Effector memory CD4-positive, alpha-beta T cell (primary cell): ENCODE measurements at places on chromosomes 7 and 10.

GRCh38 chr10:111151595-111152307 is 74.9 kb downstream of the ADRA2A start:
- no peak for DNase-seq

DNA sequence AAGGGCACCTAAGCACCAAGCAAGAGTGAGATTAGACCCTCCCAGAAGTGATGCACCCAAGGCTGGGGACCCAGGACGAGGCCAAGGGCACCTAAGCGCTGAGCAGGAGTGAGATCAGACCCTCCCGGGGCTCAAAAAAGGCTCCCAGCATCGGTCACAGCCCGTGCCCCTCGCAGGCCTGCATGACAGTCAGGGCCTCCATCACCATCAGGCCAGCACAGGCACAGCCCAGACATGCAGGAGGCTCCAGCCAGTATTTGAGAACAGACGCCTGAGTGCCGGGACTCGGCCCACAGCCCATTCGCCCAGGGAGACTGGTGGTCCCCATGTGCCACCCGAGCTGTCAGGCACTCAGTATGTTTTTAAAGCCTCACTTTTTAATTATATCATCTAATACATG is 595.9 kb downstream of the PTPRN2 start:
- no peak for DNase-seq

GRCh38 chr7:55420530-55420929 is 55.4 kb downstream of the LANCL2 start:
- no peak for DNase-seq

GRCh38 chr10:30270247-30270646 is 78.8 kb downstream of the MTPAP start:
- no peak for DNase-seq

- DNase-seq = no peak
These were observed 45.9 kb upstream of the TNRC18 start for GRCh38 chr7:5469375-5470166.

DNA sequence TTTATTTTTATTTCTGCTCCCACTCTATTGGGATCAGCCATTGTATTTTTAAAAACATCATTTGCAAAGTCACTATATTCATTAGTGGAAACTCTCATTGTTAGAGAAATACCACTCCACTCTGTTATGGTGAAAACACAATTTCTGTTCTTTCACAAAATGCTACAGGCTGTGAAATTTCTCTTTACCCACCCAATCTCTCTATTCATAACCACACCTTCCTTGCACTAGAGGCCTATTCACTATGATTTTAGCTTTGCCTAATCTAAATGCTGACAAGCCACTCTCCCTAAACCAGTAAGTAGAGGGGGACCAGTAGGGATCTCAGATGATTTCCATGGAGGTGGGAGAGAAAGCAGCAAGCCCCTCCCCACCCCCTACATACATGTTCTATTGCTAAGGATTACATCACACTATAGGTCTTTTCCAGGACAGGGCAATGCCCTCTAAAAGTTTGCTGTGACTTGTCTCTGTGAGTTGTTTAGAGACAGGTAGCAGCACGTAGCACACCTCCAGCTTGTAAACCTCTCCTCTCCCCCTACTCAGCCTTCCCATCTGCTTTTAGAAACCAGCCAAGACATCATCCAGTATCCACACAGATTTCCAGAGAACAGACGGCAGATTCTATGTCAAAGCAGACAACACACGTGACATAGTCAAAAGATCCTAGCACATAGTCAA is 58.3 kb upstream of the PPP1R3C start:
- no peak for DNase-seq

DNA sequence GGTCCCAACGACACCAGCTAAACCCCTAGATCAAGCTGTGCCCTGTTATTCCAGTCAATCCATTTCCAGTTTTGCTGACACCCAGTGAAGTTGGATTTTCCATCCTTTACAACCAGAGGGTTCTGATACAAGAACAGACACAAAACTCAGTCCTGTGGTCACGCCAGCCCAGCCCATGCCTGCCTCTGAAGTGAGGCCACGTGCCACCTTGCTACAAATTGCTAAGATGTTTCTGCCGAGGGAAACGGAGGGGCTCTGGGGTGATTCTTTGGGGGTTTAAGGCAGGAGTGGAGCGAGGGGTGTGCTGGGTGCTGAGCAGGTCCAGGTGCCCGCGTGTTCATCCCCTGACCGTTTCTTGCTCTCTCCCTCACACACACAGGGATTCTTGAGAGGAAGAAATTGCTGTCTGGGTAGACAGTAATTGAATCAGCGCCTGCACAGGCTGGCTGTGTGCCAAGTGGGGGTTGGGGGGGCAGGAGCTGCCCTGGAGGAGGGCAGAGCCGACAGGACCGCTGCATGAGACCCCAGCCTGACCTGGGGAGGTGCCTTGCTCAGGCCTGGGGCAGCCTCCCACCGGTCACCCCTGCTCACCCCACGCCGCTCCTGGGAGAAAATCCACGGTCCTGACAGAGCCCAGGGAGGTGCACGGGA is 38.1 kb downstream of the ADAP1 start:
- DNase-seq = no peak

- no peak for DNase-seq
These were observed 91.4 kb upstream of the DIP2C start for GRCh38 chr10:780536-781524.

GRCh38 chr7:46357290-46357689 is 436.2 kb upstream of the IGFBP3 start:
- no peak for DNase-seq

DNA sequence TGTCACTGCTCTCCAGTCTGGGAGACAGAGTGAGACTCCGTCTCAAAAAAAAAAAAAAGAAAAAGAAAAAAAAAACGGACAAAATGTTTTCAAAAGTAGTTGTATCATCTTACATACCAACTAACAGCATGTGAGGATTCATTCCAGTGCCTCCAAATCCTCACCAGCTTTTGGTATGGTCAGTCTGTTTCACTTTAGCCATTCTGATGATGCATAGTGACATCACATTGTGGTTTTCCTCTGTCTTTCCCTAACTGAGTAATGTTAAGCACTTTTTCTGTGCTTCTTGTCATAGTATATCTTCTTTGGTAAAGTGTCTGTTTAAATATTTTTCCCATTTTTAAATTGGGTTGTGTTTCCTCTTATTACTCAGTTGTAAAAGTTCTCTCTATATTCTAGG is 251.4 kb upstream of the CTBP2 start:
- DNase-seq = no peak

- no peak for DNase-seq
These were observed 20.3 kb downstream of the SBDS start for GRCh38 chr7:66974986-66975590.

DNA sequence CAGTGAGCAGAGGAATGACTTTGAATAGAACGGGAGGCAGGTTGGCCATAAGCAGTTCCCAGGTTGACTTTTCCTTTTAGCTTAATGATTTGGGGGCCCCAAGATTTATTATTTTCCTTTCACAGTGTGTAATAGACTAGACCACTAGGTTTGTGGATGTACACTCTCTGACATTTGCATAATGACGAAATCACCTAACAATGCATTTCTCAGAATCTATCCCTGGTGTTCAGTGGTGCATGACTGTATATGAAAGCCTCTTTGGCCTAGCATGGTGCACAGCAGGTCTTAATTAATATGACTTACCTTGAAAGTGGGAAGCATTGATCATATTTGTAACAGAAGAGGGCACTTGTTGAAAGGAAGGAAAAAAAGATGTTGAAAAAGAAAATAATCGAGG is 761.9 kb downstream of the TYW1 start:
- DNase-seq = no peak

- DNase-seq = no peak
These were observed 147.9 kb upstream of the LYZL1 start for GRCh38 chr10:29140991-29141390.

GRCh38 chr7:93008833-93009232 is 108.9 kb downstream of the SAMD9 start:
- no peak for DNase-seq

- no peak for DNase-seq
These were observed 10.4 kb downstream of the GPRIN2 start for GRCh38 chr10:46545861-46546590.

GRCh38 chr10:14773551-14774213 is 1.0 kb downstream of the FAM107B start:
- no peak for DNase-seq

DNA sequence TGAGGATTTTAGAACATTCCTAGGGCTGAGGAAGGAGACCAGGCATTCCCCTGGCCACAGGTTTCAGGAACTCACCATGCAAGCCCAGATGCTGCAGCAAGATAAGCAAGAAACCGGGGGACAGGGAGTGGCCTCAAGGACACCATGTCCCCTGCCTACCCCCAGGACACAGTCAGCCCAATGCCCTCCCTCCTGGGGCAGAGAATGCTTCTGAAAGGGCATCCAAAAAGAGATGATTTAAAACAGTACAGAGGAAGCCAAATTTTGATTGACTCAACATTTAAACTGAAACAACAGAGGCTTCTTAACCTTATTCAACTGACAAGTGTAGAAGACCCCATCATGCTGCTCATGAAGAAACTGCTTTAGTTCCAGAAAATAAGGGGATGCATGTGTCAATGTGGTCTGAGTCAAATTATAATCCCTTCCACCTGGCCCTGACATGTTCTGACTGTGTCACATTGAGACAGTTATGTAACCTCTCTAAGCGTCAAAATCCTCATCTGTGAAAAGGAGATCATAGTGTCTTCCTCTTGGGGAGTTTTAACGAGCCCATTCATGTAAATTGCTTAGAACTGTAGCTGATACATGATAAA is 60.0 kb downstream of the ICA1 start:
- DNase-seq = no peak

GRCh38 chr7:51126324-51126723 is 190.3 kb downstream of the COBL start:
- no peak for DNase-seq

- no peak for DNase-seq
These were observed 1.7 kb upstream of the UPP1 start for GRCh38 chr7:48087349-48087748.

GRCh38 chr7:39406467-39406866 is 159.7 kb upstream of the YAE1 start:
- DNase-seq = no peak

- DNase-seq = no peak
These were observed 20.3 kb upstream of the ETV1 start for GRCh38 chr7:14009453-14010418.

DNA sequence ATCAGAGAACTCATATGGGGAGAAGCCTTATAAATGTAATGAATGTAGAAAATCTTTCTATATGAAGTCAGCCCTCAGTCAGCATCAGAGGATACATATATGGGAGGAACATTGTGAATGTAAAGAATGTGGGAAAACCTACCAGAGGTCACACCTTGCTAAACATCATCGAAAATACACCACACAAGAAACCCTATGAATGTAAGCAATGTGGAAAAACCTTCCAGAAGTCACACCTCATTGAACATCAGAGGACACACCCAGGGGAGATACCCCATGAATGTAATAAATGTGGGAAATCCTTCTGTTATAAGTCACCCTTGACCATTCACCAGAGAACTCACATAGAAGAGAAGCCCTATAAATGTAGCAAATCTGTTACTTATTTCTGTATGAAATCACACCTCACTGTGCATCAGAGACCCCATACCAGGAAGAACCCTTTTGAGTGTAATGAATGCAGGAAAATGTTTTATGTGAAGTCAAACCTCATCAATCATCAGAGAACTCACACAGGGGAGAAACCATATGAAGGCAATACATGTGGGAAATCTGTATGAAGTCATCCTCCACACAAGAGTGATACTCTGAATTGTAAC is 30.8 kb downstream of the ZNF12 start:
- no peak for DNase-seq

DNA sequence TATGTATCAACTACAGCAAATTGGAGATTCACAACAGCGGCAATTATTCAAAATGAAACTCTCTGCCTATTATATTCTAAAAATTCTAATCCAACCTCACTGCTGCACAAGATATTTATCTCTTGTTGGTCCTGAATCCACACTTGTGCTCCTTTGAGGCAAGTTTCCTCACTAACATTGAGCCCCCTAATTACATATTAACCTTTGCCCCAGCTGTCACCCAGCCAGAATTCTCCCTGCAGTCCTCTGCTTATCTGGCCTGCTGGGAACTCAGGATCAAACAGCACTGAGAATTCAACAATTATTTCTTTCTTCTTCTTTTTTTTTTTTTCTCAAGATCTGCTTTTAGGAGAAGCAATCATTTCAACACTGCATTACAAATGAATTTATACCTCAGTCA is 21.5 kb upstream of the PLAC9 start:
- no peak for DNase-seq

DNA sequence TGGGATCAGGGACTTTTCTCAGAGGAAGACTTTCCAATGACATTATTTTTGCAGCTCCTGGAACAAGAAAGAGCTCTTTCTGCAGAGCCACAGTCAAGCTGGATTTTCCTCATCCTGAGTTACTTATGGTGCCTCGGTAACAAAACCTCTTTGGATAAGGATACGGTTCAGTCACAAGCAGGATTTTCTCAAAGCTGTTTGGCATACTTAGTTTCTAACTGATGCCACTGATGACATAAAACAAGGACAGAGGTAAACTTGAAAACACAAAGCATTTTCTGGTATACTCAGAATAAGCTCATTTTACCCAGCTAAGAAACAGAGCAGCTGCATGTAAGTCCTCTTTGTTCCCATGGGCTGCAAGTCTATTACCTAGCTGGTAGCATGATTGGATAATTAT is 340.9 kb upstream of the MEOX2 start:
- no peak for DNase-seq

DNA sequence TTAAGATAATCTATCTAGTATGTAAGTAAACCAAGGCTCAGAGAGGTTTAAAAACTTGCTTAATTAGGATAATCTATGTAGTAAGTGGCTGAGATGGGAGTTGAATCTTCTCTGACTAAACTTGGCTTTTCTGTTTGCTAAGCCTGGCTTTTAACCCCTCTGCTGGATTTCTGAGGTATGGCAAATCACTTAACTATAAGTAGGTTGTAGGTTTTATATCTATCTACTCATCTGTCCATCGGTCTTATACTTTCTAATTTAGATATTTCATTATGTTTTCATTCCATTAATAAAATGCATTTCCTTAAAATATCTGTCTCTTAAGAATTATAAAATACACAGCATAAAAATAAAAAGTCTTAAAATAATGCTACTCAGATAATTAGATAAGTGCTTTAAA is 59.4 kb downstream of the ST7 start:
- DNase-seq = no peak

GRCh38 chr7:135980665-135981180 is 3.6 kb upstream of the MTPN start:
- peak; percentile 69 for DNase-seq

- no peak for DNase-seq
These were observed 14.5 kb downstream of the KLF14 start for GRCh38 chr7:130719541-130719940.

DNA sequence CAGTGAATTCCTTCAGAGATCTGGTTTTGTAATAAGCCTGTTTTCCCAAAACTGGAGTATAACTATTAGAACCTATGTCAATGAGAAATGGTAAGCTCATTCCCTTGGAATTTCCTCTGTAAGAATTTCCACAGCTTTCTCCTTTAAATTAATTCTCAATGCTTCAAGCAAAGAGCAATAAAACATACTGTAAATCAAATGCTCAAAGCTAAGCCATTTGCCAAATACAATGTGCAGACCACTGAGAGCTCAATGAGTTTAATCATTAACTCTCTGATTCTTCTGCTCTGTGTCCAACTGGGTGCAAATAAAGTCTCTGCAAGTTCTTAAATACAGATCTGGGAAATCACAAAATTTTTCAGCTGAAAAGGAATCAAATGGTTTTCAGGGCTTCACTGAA is 227.6 kb upstream of the IMMP2L start:
- no peak for DNase-seq
